Activated T-helper 9 cell treated with anti-CD3 and anti-CD28 coated beads, Interleukin-2, amount 50 U/mL, for 16 hours (primary cell): ENCODE measurements at places on chromosomes 7 and 10.

DNA sequence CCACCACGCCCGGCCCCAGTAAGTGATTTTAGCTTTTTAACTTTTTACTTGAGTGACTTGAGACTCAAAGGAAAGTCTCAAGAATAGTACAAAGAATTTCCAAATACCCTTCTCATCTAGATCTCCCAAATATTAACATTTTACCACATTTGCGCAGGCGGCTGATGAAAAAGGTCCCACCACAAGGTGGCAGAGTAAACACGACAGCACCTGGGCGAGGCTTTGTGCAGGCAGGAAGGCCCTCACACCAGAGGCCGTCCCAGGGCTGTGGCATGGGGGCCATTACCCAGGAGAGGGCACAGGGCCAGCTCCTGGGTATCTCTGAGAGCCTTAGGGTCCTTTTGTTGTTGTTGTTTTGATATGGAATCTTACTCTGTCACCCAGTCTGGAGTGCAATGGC is 50.0 kb upstream of the WIPI2 start:
- no peak for DNase-seq

- no peak for DNase-seq
Observed at GRCh38 chr7:20441991-20442441, 111.3 kb downstream of the ITGB8 start.

DNA sequence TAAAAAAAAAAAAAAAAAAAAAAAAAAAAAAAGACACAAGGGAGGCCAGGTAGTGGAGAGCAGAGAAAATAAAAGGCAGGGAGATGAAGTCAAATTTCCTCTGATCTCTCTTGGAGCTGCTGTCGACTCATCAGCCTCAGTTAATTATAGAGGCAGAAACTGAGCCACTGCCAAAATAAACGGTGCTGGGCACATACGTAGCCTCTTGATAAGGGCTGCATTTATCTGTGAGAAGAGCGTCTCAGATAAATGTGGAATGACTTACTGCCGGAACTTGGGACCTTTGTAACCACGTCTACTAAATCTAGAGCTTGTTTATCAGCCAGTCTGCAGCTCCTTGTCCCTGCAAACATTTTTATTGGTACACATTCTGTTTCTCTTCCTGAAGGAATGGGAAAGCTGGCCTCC is 162.3 kb downstream of the BAMBI start:
- DNase-seq = no peak

GRCh38 chr10:104337985-104338735 is at the start of gene ITPRIP:
Gene ITPRIP (minus strand): TSS chr10:104338465. CDS start chr10:104316051, 22,414 bp downstream.
- DNase-seq = peak; percentile 56

- DNase-seq = no peak
Observed at GRCh38 chr10:33939892-33940291, 605.4 kb upstream of the NRP1 start.

GRCh38 chr7:74482629-74483401 is 29.1 kb downstream of the GTF2IRD1 start:
- DNase-seq = no peak

DNA sequence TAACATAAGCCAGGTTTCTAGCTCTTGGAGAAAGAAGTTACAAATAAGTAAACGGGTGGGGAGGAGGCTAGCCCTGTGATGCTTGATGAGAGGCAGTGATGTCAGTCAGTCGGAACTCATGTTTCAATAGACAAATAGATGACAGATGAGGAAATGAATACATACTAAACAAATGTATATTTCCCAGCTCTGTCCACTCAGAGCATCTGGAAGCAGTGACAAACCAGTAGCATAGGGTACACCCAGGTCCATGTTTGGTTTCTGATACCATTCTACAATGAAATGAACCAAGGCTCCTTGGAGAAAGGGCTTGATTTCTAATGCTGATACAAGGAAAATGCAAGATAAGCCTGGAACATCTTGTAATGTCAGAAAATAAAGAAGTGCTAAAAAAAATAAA is 30.6 kb downstream of the PODXL start:
- no peak for DNase-seq
